Kidney epithelial cell (primary cell): ENCODE measurements at places on chromosomes 12 and 14. TPM values are rescaled to one million over a fixed set of nuclear protein-coding genes. Genes with fewer than 3 reads are reported as not detected.

LRP1-AS gene
- not detected in 2 replicates for total RNA-seq

DNA sequence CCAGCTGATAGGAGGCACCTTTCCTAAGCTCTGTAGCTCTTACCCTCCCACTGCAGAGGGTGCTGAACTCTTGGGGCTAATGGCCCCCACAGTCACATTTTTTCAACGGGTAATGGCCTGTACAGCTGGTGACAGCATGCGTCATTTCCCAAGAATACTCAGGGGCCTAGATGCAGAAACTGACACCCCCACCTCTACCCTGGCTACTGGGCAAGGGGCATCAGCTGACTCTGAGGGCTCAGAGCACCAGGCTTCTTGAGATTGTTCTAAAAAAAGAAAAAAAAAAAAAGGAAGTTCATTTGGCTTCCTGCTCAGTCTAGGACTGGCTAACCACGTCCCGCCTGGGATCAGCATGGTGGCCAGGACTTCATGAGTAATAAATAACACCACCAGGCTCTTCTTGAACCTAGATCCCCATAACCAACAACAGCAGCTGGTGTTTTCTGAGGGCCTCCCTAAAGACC lies 35.2 kb downstream of the ZFP36L1 start:
- DNase-seq, result no peak

GRCh38 chr12:78315028-78315427 lies 484.3 kb downstream of the NAV3 start:
- DNase-seq, result no peak

DNA sequence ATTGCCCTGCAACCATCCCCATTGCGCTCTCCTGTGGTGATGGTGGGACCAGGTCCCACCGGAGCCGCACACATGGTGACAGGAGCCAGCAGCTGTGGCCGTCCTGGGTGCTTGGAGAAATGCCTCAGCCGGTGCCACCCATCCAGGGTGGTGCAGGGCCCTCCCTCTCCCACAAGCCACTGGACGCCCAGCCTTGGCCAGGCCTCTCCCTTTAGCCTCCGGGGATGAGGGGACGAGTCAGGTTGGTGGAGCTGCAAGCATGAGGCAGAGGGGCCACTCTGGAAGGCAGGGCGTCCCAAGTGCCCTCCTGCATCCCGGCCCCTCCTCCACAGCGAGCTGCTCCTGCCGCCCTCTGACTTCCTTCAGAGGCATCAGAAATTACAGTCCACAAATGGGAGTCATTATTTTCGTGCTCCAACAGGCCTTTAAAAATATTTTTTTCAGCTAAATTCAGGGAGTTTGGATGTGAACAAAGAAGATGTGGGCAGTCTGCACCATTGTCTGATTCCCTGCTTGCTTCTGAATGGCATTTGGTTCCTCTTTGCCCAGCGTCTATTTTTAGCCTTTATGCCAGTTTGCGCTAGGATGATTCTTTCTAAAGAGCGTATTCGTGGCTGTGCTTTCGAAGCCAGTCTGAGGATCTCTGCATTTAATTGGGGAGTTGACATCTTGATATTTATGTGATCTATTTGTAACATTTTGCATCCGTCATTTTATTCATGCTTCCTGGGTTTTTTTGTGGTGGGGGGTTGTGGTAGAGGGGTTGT lies 189.4 kb downstream of the ADGRD1 start:
- DNase-seq, result no peak

GRCh38 chr12:4356041-4356327 lies 23.5 kb downstream of the FGF23 start:
- DNase-seq, result no peak

DNA sequence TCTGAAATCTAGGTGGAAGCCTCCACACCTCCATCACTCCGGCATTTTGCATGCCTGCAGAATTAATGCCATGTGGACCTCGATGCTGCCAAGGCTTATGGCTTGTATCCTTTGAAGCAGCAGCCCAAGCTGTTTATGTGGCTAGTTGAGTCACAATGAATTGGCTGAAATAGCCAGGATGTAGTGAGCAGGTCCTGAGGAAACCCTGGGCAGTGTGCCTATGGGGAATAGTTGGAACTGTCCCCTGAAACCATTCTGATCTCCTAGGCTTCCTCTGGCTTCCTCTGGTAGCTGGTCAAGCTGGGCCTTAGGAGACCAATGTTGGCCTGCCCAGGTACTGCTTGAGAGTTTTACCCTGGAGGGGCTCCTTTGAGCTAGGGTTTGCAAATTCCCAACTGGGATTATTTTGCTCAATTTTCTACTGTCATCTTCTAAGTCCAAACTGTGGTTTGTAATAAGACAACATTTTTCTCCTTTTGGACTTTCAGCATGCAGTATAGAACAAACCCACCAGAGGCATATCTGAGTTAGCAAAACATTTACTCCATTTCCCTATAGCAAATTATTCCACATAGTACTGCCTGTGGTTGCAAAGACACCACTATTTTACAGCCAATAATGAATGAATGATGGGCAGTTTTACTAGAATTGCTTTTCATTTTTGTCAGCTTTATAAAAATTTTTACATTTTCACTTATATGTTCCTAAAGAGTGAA lies 85.1 kb upstream of the AMIGO2 start:
- DNase-seq, result no peak

DNA sequence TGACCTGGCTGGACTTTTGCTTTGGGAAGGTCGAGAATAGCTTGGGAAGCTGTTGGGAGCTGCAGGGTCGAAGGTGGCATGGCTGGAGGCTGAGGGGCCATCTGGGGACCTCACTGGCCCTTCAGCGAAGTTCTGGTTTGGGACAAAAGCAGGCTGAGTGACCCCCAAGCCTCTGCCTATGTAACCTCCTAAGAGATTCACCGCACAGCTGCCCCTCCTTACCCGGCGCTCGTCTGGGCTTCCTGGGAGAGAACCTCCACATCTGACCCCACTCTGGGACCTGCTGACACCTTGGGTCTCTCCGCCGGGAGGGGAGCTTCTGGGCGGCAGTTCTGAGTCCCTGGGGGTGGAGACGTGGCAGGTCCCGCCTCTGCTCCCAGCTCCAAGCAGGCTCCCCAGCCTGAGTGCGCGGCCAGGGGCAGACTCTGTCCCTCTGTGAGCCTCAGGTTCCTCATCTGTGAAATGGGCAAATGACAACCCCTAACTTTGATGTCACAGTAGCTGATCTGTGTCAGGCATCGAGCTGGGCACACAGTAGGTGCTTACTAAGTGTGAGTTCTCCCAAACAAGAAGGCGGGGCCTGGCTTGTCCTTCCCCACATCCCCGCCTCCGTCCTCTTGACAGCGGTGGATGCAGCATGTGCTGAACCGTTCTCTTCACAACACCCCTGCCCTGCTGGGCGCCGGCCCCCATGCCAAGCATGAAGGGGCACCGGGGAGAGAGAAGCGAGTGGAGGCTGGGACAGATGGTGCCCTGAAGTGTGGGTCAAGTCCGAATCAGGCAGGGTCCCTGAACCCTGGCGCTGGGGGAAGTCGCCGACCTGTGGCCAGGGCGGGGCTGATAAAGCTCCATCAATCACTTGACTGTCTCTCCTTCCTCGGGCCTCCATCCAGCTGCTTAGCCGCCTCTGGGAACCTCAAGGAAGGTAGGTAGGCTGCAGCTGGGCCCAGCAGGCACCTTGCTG lies 3.8 kb downstream of the EXOC3L4 start:
- DNase-seq, result no peak

GRCh38 chr12:53070877-53071492 lies 8.2 kb downstream of the SPRYD3 start:
- no peak for DNase-seq
